CD4-positive, alpha-beta T cell treated with Interferon alpha-2 for 1 hour (primary cell): ENCODE measurements at places on chromosomes 3 and 15.

- no peak for DNase-seq
Measured at GRCh38 chr3:58026598-58026997, 18.4 kb downstream of the FLNB start.

DNA sequence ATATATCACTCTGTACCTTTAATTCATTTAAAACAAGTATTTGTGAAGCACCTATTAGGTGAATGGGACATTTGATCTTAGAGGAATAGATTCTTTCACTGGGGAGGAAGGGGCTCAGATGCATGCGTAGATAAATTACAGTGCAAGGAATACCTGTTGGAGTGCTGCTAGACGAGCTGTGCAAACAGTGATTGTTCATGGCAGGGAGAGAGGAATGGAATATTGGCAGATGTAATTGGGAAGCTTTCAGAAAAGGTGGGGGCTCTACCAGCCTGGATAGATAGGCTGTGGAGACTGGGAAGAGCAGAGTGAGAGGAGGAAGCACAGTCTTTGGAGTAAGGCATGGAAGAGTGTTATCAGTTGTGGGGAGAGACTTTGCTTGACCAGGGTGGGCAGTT, 116.8 kb downstream of the AKAP13 start:
- no peak for DNase-seq

GRCh38 chr15:82969353-82969752, 16.7 kb upstream of the RAMAC start:
- no peak for DNase-seq

GRCh38 chr3:187002915-187003314, 72.6 kb downstream of the ST6GAL1 start:
- no peak for DNase-seq

DNA sequence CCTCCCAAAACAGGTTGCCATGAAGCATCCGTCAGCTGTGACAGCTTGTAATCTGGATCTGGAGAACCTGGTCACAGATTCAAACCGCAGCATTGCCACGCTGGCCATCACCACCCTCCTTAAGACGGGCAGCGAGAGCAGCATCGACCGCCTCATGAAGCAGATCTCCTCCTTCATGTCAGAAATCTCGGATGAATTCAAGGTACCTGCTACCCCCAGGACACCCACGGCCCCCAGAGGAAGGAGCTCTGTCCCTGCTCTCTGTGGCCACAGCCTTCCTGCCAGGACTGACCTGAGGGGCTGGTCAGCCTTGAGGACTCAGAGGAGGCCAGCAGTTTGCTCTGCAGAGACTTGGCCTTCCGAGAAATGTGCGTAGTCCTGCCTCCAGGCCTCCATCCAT, 11.2 kb downstream of the COPG1 start:
- DNase-seq = no peak
